Activated CD4-positive, alpha-beta T cell treated with anti-CD3 and anti-CD28 coated beads, Interleukin-2, amount 10 ng/mL, durations not matched to agents 24 days and 14 days (primary cell): ENCODE measurements at places on chromosomes 16 and 17. TPM values are rescaled to one million over a fixed set of nuclear protein-coding genes. Genes with fewer than 3 reads are reported as not detected.
A peak's percentile ranks its signal among the peaks of the same experiment; 100 is the strongest.

The VAT1L gene
- not detected in 2 replicates for total RNA-seq

The DNAI2 gene
- 0.09 and 0.26 TPM in 2 replicates for total RNA-seq

The SLC35G6 gene
- total RNA-seq: not detected in 2 replicates

The IQCK gene
- 1.0 and 2.0 TPM in 2 replicates for total RNA-seq

The TPPP3 gene
- total RNA-seq: not detected in 2 replicates

The SPATA32 gene
- total RNA-seq: 0.28 and 0.40 TPM in 2 replicates

The NAGS gene
- total RNA-seq: 0.59 and 0.91 TPM in 2 replicates

The ZNF624 gene
- total RNA-seq: 2.9 and 3.4 TPM in 2 replicates

The MMP15 gene
- 0.89 and 1.1 TPM in 2 replicates for total RNA-seq

The HIGD1B gene
- not detected in 2 replicates for total RNA-seq

The CDH15 gene
- not detected in 2 replicates for total RNA-seq

The PRSS33 gene
- total RNA-seq: not detected in 2 replicates

The SRP68 gene
- 169 and 170 TPM in 2 replicates for total RNA-seq

The MILR1 gene
- total RNA-seq: 0.28 TPM in 1 of 2 replicates, not detected in the other

The DOC2A gene
- 2.7 and 3.2 TPM in 2 replicates for total RNA-seq

GRCh38 chr17:71849783-71850768 lies 270.7 kb upstream of the SOX9 start:
- no peaks in the 10 kb centered on the region for H3K36me3 ChIP-seq
- H3K27ac ChIP-seq: no peak overlapping the region
- no peaks in the 10 kb centered on the region for H3K27me3 ChIP-seq
- H3K4me3 ChIP-seq: no peak overlapping the region

GRCh38 chr17:12691173-12691572 lies 25.5 kb downstream of the MYOCD start:
- H3K27ac ChIP-seq: no peak overlapping the region
- no peaks in the 10 kb centered on the region for H3K36me3 ChIP-seq
- no peak overlapping the region for H3K4me3 ChIP-seq
- no peak for DNase-seq

DNA sequence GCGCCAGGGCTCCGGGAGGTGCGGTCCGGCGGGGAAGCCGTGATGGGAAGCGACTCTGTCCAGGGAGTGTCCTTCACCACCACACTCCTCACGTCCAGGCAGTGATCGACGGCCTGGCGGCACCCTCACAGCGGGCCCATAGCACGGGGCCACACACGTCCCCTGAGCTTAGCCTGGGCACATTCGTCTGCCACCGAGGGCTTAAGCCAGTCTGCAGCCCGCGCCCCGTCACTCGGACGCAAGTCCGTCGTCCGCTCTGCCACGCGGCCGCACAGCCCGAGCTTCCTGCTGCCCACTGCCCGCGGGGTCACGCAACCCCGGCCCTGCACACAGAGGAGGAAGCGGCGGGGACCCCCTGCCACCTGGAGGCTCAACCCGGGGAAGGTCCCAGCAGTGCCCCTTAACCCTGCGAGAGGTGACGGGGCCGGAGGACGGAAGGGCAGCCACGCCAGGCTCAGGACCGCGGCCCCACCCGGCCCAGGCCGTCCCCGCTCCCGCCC lies 3.0 kb upstream of the TBX2 start:
- H3K4me1 ChIP-seq: peaks cover 8% of the 10 kb centered on the region
- DNase-seq: no peak
- H3K4me3 ChIP-seq: no peak overlapping the region
- H3K27ac ChIP-seq: no peak overlapping the region

DNA sequence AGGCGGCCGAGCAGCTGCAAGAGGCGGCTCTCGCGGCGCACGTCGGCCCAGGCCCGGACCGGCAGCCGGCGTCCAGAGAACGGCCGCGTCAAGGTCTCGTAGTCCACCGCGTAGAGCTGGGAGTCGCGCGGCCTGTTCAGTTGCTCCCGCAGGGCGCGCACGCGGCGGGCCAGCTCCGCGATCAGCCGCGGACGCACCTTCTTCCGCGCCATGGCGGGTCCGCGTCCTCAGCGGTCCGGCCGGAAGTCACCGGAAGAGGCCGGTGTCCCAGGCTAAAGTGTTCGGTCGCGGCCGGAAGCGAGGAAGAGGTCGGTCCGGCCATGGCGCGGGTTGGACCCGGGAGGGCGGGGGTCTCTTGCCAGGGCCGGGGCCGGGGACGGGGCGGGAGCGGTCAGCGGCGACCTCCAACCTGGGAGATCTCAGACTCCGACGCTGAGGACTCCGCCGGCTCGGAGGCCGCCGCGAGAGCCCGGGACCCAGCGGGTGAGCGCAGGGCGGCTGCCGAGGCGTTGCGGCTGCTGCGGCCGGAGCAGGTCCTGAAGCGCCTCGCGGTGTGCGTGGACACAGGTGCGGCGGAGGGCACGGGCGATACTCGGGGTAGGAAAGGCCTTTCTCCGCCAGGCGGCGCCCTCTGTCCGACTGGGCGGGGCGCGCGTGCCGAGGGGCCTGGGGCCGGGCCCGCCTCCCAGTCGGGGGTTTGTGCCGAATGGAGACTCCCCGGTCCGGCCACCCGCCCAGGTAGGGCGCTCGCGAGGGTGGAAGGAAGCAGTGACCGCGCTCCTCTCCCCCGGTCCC lies at the start of gene MRPS34:
MRPS34 (minus strand) TSS at position 227 of the 795 bp plus-strand sequence; CDS start at position 212, 15 bp downstream.
- no peaks in the 10 kb centered on the region for H3K27me3 ChIP-seq
- peak within 1 kb of the TSS; percentile 95 for H3K27ac ChIP-seq
- peaks cover 18% of the 10 kb centered on the region for H3K36me3 ChIP-seq
- peak; percentile 96 for DNase-seq
- peak within 1 kb of the TSS; percentile 93 for H3K4me3 ChIP-seq

- no peaks in the 10 kb centered on the region for H3K36me3 ChIP-seq
- no peak overlapping the region for H3K27ac ChIP-seq
- H3K4me3 ChIP-seq: no peak overlapping the region
- DNase-seq: no peak
These were observed 50.1 kb upstream of the CLEC19A start for GRCh38 chr16:19235478-19235877.

DNA sequence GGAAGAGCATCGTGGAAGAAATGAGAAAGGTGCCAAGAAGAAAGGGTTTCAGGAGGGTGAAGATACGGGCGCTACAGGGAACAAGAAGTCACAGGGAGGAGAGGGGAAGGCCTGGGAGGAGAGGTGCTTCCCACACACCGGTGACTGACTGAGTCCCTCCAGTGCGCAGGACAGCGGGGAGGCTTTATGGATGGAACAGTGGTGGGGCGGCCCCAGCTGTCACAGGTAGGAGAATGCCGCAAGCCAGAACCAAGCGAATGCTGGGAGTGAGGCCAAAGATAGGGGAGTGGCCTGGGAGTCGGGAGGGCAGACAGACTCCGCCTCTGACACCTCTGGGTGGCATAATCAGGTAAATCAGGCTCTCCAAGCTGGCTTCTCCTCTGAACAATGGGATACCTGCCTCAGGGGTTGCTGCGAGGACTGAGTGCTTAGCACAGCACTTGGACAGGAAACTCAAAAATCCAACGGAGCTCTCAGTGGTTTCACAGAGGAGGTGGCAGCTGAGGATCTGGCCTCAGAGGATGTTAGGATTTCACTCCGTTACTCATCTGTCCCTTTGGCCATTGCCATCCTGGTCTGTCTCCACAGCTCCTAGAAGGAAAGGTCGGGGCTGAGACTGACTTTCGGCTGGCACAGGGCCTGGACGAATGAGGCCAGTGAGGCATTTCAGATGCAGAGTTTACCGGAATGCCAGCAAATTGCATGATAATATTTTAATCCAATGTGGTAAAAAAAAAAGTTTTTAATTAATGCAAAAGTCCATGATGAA lies 717 bp upstream of the CNP start:
- H3K27ac ChIP-seq: peak overlapping the region; percentile 57
- peaks cover 19% of the 10 kb centered on the region for H3K36me3 ChIP-seq
- peaks cover 29% of the 10 kb centered on the region for H3K4me1 ChIP-seq
- H3K27me3 ChIP-seq: peaks cover 3% of the 10 kb centered on the region
- H3K4me3 ChIP-seq: peak overlapping the region; percentile 81
- DNase-seq: peak; percentile 89

DNA sequence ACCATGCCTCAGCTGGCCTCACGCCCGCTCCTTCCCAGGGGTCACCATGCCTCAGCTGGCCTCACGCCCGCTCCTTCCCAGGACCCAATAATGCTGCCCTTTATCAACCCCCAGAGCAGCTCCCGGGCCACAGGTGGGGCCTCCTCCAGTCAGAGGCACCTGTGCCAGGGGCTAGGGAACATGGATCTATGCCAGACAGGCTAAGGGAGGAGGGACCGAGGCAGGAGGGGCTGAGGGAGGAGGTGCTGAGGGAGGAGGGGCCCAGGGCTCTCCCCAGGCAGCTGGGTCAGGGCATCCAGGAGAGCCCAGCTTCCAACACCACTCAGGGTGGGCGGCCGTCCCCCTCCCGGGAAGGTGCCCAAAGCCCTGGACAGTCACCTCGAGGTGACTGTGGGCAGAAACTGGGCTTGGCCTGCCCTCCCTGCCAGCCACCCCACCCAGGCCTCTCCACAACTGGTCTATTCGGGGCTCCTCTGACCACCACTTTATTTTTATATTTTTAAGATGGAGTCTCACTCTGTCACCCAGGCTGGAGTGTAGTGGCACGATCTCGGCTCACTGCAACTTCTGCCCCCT lies 19.4 kb downstream of the UTS2R start:
- no peak overlapping the region for H3K27ac ChIP-seq
- no peak for DNase-seq
- peaks cover 7% of the 10 kb centered on the region for H3K4me1 ChIP-seq

- H3K27ac ChIP-seq: no peak overlapping the region
- DNase-seq: no peak
- no peaks in the 10 kb centered on the region for H3K36me3 ChIP-seq
- H3K27me3 ChIP-seq: peaks cover 5% of the 10 kb centered on the region
- peaks cover 5% of the 10 kb centered on the region for H3K4me1 ChIP-seq
- no peak overlapping the region for H3K4me3 ChIP-seq
These were observed 27.1 kb downstream of the PRSS54 start for GRCh38 chr16:58267524-58268243.

GRCh38 chr17:5823219-5823618 lies 238.9 kb upstream of the NLRP1 start:
- no peaks in the 10 kb centered on the region for H3K36me3 ChIP-seq
- no peaks in the 10 kb centered on the region for H3K4me1 ChIP-seq
- DNase-seq: peak; percentile 43
- peaks cover 2% of the 10 kb centered on the region for H3K27me3 ChIP-seq
- H3K4me3 ChIP-seq: no peak overlapping the region

DNA sequence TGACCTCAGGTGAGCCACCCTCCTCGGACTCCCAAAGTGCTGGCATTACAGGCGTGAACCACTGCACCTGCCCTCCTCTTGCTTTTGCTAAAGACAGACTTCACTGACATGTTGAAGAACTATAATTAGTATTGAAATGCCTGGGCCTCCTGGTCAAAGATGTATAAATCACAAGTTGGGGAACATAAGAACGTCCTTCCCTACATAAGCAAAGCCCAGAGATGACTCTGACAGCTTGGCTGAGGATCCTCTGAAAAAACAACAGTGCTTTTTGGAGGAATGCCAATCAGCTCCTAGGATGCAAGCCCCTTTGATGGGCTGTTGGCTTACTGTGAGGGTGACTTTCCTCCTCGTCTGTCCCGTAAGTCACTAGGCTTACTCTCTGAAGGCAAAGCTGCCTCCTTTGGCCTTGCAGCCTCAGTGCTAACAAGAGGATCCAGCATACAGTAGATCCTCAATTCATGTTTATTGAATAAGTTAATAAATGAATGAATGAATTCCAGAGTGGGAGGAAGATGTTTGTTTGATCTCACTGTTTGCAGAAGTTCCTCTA lies 6.3 kb downstream of the APOH start:
- no peak for DNase-seq
- peaks cover 23% of the 10 kb centered on the region for H3K27me3 ChIP-seq
- H3K36me3 ChIP-seq: no peaks in the 10 kb centered on the region
- no peak overlapping the region for H3K4me3 ChIP-seq
- H3K4me1 ChIP-seq: no peaks in the 10 kb centered on the region
- no peak overlapping the region for H3K27ac ChIP-seq

GRCh38 chr16:20372701-20373100 lies 20.2 kb upstream of the UMOD start:
- no peak overlapping the region for H3K27ac ChIP-seq
- no peak for DNase-seq
- no peak overlapping the region for H3K4me3 ChIP-seq
- peaks cover 11% of the 10 kb centered on the region for H3K27me3 ChIP-seq
- no peaks in the 10 kb centered on the region for H3K4me1 ChIP-seq

DNA sequence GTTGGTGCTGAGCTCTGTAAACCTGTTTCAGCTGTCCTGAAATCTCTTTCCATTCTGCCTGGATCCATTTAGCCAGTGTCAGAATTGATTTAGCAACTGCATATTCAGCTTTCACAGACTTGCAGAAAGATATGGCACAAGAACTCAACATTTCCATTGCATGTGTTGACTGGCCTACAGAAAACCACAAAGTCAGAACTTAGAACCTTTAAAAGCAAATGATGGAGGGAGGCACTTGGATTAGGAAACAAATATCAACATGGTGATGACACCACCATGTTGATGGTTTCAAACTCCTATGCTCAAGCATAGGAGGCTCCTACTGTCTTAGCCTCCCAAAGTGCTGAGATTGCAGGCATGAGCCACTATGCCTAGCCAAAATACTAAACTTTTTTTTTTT lies 52.3 kb upstream of the ARL6IP1 start:
- H3K4me1 ChIP-seq: peaks cover 12% of the 10 kb centered on the region
- H3K4me3 ChIP-seq: no peak overlapping the region
- DNase-seq: no peak
- peak overlapping the region; percentile 41 for H3K27ac ChIP-seq
- no peaks in the 10 kb centered on the region for H3K27me3 ChIP-seq
- peaks cover 66% of the 10 kb centered on the region for H3K36me3 ChIP-seq
